ENCODE measurements at places on chromosomes 7 and 10.

DNA sequence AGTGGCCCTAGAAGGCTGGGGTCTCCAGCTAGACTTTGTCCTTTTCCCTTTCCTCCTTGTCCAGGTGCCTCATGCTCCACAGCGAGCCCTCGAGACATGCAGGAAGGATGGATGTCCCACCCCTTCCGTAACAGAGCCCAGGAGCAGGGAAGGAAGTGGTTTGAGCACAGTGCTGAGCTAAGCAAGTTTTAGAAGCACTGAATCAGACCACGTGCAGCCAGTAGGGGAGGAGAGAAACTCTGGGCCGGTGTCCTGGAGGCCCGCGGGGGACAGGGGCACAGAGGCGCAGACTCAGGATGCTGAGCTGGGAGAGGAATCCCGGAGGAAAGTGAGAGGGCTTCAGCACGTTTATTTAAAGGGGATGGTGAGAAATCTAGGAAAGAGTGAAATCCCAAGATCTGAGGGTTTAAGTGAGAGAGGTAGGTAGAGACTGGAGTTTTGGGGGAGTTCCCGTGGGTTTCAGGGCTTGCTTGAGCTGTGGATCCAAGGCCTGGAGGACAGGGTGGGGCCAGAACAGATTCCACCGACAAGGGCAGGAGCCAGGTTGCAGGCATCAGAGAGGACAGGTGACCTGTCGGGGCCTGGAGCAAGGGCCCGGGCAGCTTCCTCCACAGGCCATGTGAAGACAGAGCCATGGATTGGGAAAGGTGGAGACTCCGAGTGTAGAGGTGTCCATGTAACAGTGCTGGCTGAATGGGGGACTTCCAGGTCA, 4.4 kb upstream of the IRF5 start:
- DNase-seq = no peak

- no peak for DNase-seq
Measured at GRCh38 chr10:61760943-61761824, 98.5 kb downstream of the CABCOCO1 start.

GRCh38 chr7:152871005-152871677, 111.6 kb downstream of the ACTR3B start:
- DNase-seq = no peak

- no peak for DNase-seq
Measured at GRCh38 chr10:102721954-102722353, 7.5 kb downstream of the SFXN2 start.

DNA sequence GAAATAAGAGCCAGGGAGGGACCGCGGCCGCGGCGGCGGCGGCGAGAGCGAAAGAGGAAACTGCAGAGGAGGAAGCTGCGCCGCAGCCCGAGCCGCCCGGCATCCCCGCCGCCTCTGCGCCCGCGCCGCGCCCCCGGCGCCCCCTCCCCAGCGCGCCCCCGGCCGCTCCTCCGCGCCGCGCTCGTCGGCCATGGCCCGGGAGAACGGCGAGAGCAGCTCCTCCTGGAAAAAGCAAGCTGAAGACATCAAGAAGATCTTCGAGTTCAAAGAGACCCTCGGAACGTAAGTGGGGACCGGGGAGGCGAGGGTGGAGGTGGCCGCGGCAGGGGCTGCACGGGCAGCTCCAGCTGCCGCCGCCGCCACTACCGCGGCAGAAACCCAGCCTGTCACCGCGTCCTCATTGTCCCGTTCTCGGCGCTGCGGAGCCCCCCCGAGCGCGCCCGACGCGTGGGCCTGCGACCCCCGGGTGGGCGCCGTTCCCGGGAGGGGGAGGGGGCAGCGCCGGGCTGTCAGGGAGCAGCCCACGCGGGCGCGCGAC, 351 bp downstream of the CAMK1D start:
- no peak for DNase-seq

GRCh38 chr10:124158592-124158991, 65.2 kb upstream of the CHST15 start:
- DNase-seq = no peak

Data from stimulated activated CD8-positive, alpha-beta memory T cell treated with anti-CD3 and anti-CD28 coated beads, Interleukin-2, amount 100 ng/mL, for 1 hour (primary cell).